RKO (cell line): ENCODE measurements at places on chromosomes 12 and 14.

- no peak for DNase-seq
Observed at GRCh38 chr12:45853550-45853949, 124.0 kb downstream of the ARID2 start.

GRCh38 chr14:61461808-61462275, 140.5 kb downstream of the PRKCH start:
- peak; percentile 58 for DNase-seq

DNA sequence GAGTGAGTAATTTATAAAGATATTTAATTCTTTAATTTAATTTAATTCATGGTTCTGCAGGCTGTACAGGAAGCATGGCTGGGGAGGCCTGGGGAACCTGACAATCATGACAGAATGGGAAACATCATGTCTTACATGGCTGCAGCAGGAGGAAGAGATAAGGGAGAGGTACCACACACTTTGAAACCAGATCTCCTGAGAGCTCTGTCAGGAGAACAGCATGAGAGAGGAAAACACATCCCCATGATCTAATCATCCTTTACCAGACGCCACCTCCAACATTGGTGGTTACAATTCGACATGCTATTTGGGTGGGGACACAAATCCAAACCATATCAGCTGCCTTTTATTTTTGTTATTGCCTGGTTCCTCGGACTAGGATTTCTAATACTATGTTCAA, 928.6 kb downstream of the TMEM121 start:
- no peak for DNase-seq

GRCh38 chr12:67515679-67516340, 132.7 kb upstream of the DYRK2 start:
- DNase-seq: no peak

- no peak for DNase-seq
Observed at GRCh38 chr12:94769047-94769420, 118.7 kb upstream of the TMCC3 start.

- DNase-seq: no peak
Observed at GRCh38 chr14:58964598-58964928, 223.9 kb upstream of the DAAM1 start.

- DNase-seq: no peak
Observed at GRCh38 chr12:55695349-55695748, 12.4 kb downstream of the ITGA7 start.

DNA sequence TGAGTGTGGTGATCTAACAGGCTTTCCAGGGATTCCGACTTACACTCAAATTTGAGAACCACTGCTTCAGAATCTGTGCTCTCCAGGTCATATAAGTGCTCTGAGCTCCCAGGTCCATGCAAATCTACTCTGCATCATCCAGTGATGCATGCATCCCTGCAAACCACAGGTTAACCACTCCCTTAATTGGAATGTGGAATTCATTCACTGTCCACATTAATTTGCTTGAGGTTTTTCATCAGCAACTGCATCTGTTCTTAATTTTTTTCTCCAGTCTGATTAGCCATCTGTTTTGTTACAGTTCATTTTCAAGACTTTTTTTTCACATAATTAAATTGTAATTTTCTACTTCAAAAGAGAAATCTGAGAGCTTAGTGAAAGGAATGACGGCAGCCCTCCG, 43.4 kb upstream of the RIN3 start:
- DNase-seq: no peak

- no peak for DNase-seq
Observed at GRCh38 chr14:77007183-77007974, 21.1 kb downstream of the IRF2BPL start.

- DNase-seq: no peak
Observed at GRCh38 chr12:57726884-57727757, 11.4 kb downstream of the AGAP2 start.

- DNase-seq: no peak
Observed at GRCh38 chr14:91714805-91715204, 17.1 kb downstream of the CATSPERB start.

GRCh38 chr12:50597200-50598195, 92.7 kb downstream of the DIP2B start:
- DNase-seq: peak; percentile 98

DNA sequence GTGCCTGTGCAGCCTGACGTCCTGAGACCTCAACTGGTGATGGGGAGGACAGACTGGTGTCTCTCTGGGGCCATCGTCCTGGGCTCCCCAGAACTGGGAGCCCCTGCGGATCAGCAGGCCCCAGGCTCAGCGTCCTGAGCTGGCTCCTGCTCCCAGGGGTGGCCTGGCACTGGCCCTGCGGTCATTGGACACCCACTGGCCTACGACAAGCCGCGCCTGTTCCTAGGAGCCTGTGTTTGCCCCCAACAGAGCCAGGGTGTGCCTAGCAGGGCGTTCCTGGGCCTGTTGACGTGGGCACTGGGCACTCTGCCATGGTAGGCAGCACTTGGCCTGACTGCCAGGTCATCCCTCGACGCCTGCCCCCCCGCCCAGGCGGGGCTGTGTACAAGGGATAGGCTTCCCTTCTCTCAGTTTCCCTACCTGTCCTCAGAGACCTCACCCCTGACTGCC, 8.4 kb downstream of the ADSS1 start:
- no peak for DNase-seq

GRCh38 chr12:55681142-55682077, 26.3 kb downstream of the ITGA7 start:
- peak; percentile 90 for DNase-seq

DNA sequence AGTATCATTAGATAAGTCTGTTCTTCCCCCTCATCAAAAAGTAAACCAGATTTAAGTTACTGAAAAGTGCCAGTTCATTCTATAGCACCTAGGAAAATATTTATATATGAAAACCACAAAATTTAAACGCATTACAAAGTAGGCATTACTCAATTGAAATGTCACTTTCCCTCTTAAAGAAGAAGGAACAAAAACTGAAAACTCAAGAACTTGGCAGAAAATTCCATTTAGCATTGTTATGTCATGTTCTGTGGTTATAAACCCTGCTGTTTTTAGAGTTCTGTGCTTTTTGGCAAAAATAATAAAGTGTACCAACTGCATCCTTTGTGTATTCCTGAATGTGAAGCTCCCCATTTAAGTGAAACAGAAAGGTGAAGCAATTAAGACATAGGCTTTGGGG, 3.6 kb downstream of the FGD4 start:
- no peak for DNase-seq

DNA sequence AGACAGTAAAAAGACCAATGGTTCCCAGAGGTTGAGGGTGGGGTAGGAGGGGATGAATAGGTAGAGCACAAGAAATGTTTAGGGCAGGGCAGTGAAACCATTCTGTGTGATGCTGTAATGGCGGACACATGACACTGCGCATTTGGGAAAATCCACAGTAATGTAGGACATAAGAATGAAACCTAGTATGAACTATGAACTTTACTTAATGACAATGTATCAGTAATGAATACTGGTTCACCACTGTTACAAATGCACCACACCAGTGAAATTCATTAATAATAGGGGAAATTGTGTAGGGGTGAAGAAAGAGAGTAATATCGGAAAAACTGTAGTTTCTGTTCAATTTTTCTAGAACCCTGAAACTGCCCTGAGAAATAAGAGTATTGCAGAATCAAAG, 5.6 kb downstream of the ERH start:
- no peak for DNase-seq

GRCh38 chr14:41810362-41810761, 203.7 kb downstream of the LRFN5 start:
- DNase-seq: no peak

- DNase-seq: no peak
Observed at GRCh38 chr12:54164387-54165145, 24.2 kb downstream of the SMUG1 start.

DNA sequence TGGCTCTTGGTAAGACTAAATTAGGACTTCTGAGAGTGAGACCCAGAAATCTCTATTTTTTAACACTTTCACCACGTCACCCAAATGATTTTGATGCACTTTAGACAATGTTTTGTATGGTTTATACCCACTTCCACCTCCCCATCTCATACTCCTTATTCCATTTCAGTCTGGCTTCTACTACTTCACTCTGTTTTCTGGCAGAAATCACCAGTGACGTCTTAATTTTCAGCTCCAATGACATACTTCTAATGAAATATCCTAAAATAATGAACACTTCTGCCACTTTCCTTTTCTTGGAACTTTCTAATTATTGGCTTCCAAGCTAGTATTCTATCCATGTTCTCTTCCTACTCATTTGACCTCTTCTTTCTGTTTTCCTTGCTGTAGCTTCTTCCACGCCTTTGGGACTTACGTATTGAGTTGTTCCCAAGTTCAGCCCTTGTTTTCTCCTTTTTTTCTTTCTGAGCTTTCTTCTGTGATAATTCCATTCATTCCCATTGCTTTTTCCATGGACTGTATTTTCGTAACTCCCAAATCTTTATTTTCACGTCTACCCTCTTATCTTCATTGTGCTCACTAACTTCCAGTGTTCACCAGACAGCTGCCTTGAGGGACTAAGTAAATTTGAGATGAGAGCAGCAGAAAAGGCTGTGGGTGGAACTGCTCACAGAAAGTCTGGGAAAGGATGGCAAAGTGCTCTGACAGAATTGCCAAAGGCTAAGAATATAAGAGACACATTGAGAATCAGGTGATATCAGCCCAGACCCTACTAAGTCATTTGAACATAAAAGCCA, 115.8 kb downstream of the CAPZA3 start:
- DNase-seq: no peak

- no peak for DNase-seq
Observed at GRCh38 chr14:72094844-72095582, 162.8 kb downstream of the RGS6 start.

- DNase-seq: no peak
Observed at GRCh38 chr14:20035938-20036337, at the start of gene OR4K13. TSS of gene OR4K13 (minus strand) at chr14:20036038. CDS start at chr14:20034758, 1,280 bp downstream.

DNA sequence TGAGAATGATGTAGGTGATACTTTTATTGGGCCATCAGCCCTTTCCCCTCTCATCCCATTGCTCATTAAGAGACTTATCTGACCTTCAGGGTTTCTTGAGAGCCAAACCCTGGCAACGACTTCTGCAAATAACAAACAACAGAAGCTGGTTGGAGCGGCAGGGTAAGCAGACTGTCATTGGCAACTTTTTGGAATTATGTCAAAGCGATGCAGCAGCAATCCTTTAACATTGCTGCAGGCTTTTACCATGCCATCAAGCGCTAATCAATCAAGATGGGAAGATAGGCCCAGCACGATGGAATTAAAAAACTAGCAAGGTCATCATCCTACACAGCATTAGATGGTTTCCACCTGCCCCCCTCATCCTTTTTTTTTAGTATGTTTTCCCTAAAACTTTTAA, 406.1 kb upstream of the PDE3A start:
- no peak for DNase-seq

DNA sequence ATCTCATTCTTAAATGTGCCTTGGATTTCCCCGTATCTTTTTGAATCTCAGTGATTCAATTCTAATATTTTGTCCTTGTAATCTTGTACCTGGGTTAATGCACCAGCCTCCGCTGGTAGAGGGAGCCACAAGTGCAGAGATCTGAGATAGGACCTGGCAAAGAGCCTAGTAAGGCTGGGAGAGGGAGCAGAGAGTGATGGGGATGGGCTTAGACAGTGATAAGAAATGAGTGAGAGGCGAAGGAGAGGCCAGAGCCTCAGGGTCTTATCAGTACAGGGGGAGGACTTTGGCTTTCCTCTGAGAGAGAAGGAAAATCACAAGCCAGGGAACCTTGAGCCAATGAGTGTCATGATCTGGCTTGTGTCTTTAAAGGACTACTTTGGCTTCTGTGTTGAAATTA, 30.5 kb upstream of the LMNTD1 start:
- DNase-seq: no peak

- DNase-seq: no peak
Observed at GRCh38 chr12:80493466-80493865, 49.4 kb downstream of the PTPRQ start.

DNA sequence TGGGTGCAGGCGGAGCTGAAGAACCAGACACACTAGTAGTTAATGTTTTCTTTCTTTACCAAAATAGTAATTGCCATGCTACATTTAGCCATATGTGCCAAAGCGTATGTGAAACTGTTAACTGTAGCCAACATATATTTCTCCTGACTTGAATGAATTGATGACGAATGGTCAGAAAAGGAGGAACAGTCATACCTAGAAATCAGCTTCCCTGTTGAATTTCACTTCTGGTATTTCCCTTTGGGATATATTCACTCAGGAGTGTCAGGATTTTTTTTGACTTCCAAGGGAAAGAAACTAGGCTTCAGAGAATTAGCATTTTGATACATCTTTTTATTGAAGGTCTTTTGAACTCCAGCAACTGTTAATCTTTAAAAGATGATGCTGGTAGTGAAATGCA, 87.0 kb downstream of the ERC1 start:
- DNase-seq: no peak

GRCh38 chr12:113528606-113529293, 57.1 kb upstream of the LHX5 start:
- no peak for DNase-seq

GRCh38 chr12:131007031-131007739, 53.5 kb downstream of the ADGRD1 start:
- no peak for DNase-seq

GRCh38 chr12:124490584-124491305, 76.7 kb downstream of the NCOR2 start:
- DNase-seq: no peak

- DNase-seq: no peak
Observed at GRCh38 chr14:90714811-90715210, 101.4 kb downstream of the TTC7B start.

DNA sequence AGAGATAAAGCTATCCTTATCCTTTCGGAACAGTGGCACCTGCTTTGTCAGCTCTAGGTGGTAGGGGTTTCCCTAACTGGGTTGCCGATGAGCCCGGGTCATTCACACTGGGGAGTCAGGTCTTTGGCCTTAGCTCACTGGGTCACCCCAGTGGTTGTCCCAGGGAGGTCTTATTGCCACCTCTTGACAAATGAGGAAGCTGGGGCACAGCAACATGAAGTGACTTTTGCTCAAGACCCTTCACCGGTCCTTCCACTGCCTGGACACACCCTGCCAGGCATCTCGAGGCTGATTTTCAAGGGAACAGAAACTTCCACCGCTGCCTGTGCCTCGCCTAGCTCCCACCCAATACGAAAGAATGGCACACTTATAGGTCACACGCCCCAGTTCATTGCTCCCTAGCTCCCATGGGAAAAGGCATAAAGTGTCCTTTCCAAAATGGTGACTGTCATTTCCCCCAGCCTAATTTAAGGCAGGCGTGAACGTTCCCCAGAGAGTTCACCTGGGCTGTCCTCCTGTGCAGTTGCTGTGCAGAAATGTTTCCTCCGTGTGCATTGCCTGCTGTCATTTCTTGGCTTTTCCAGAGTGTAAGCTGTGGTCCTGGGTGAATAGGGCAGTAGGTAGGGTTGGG, 156.1 kb upstream of the CCND2 start:
- DNase-seq: no peak

DNA sequence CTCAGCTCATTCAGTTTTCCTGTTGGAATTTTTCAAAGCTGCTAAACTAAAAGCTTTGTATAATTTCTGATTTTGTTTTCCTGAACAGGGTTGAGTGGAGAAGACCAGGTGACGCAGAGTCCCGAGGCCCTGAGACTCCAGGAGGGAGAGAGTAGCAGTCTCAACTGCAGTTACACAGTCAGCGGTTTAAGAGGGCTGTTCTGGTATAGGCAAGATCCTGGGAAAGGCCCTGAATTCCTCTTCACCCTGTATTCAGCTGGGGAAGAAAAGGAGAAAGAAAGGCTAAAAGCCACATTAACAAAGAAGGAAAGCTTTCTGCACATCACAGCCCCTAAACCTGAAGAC, 367.1 kb upstream of the OR4E1 start:
- no peak for DNase-seq
